Cardiac atrium fibroblast (primary cell): ENCODE measurements at places on chromosomes 7 and 10. TPM values are rescaled to one million over a fixed set of nuclear protein-coding genes. Genes with fewer than 3 reads are reported as not detected.

ZNF398 gene
- 6.3 and 16.5 TPM in 2 replicates for total RNA-seq

ZNF212 gene
- total RNA-seq: 3.1 and 3.8 TPM in 2 replicates

TRIM50 gene
- total RNA-seq: not detected in 2 replicates

HOXA10 gene
- under 0.01 TPM in 1 of 2 replicates, not detected in the other for total RNA-seq

LRIT1 gene
- total RNA-seq: not detected in 2 replicates

BLNK gene
- not detected in 2 replicates for total RNA-seq

MMP21 gene
- total RNA-seq: not detected in 2 replicates

NPFFR1 gene
- total RNA-seq: not detected in 2 replicates

ZNF3 gene
- 12.5 and 17.8 TPM in 2 replicates for total RNA-seq

CREB5 gene
- total RNA-seq: 0.90 and 1.1 TPM in 2 replicates
